Left ventricle myocardium inferior (tissue), 1 donor: ENCODE measurements at places on chromosomes 3 and 15. TPM values are rescaled to one million over a fixed set of nuclear protein-coding genes. Genes with fewer than 3 reads are reported as not detected.

GRCh38 chr3:168094877-168095610, 680 bp downstream of the GOLIM4 start:
- no peaks in the 10 kb centered on the region for H3K27me3 ChIP-seq
- H3K4me3 ChIP-seq: peak overlapping the region; percentile 89
- peaks cover 66% of the 10 kb centered on the region for H3K4me1 ChIP-seq
- peak overlapping the region; percentile 98 for H3K27ac ChIP-seq

DNA sequence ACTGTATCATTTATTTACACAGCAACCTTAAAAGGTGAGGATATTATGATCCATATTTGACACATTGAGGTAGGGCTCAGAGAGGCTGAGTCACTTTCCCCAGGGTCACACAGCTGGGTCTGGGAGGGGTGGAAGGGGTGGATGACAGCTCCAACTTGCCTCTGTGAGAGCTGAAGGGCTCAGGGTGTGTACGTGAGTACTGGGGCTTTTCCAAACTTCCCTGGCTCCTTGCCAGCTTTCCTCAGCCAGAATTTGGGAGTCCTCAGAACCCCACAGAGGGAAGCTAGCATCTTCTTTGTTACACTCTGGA, 58.3 kb upstream of the SLC6A11 start:
- DNase-seq: no peak
- no peaks in the 10 kb centered on the region for H3K4me1 ChIP-seq
- H3K27me3 ChIP-seq: peaks cover 84% of the 10 kb centered on the region
- no peak overlapping the region for H3K4me3 ChIP-seq
- H3K36me3 ChIP-seq: no peaks in the 10 kb centered on the region
- no peak overlapping the region for H3K27ac ChIP-seq

- H3K36me3 ChIP-seq: no peaks in the 10 kb centered on the region
- no peak overlapping the region for H3K27ac ChIP-seq
- H3K4me3 ChIP-seq: no peak overlapping the region
- no peak for DNase-seq
- H3K27me3 ChIP-seq: peaks cover 6% of the 10 kb centered on the region
- no peaks in the 10 kb centered on the region for H3K4me1 ChIP-seq
Measured at GRCh38 chr3:180063783-180064182, 27.0 kb upstream of the PEX5L start.

DNA sequence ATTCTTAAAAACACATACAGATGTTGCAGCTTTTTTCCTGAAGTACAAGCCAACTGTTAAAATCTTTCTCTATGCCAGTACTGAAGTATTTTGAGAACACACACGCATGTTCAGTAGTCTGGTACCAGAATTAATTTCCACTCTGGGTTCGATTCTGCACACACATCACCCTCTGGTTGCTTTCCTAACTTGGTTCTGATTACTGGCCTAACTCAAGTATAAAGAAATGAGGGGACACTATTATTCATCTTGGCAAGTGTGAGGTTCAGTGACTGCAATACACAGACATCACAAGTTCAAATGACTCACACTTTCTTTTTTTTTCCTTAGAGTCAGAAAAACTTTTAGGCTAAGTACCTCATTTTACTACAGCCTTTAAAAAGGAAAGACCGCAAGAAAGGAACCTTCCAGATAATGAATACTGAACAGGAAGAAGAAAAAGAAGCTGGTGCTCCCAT, 37.4 kb upstream of the LDHAL6B start:
- no peak for DNase-seq
- H3K4me1 ChIP-seq: peaks cover 13% of the 10 kb centered on the region
- no peak overlapping the region for H3K27ac ChIP-seq
- no peak overlapping the region for H3K4me3 ChIP-seq

- DNase-seq: no peak
- no peaks in the 10 kb centered on the region for H3K4me1 ChIP-seq
- H3K4me3 ChIP-seq: no peak overlapping the region
- H3K27me3 ChIP-seq: no peaks in the 10 kb centered on the region
- H3K27ac ChIP-seq: no peak overlapping the region
Measured at GRCh38 chr3:181880331-181880730, 168.6 kb downstream of the SOX2 start.

Gene COLQ
- total RNA-seq: 14.9 TPM

Gene ANKRD63
- total RNA-seq: not detected

Gene DUOX1
- 0.80 TPM for total RNA-seq
